ENCODE measurements at places on chromosomes 7 and 10.

DNA sequence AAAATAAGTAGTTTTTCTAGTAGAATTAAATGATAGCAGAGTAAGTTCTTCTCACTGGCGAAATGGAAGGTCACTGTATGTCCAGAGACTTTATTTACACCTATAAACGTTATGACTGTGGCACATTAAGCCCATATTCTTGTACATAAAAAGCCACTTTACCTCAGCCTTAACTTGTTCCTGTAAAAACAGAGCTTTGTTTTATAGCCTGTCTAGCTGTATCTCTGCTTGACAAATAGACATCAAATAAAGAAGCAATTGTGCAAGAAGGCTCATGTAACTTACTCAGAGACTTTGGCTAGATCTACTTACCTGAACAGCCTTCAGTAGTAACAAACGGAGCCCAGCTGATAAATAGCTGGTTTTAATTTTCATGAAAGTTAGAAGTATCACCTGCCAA is 324.1 kb upstream of the BMPER start:
- DNase-seq: no peak

DNA sequence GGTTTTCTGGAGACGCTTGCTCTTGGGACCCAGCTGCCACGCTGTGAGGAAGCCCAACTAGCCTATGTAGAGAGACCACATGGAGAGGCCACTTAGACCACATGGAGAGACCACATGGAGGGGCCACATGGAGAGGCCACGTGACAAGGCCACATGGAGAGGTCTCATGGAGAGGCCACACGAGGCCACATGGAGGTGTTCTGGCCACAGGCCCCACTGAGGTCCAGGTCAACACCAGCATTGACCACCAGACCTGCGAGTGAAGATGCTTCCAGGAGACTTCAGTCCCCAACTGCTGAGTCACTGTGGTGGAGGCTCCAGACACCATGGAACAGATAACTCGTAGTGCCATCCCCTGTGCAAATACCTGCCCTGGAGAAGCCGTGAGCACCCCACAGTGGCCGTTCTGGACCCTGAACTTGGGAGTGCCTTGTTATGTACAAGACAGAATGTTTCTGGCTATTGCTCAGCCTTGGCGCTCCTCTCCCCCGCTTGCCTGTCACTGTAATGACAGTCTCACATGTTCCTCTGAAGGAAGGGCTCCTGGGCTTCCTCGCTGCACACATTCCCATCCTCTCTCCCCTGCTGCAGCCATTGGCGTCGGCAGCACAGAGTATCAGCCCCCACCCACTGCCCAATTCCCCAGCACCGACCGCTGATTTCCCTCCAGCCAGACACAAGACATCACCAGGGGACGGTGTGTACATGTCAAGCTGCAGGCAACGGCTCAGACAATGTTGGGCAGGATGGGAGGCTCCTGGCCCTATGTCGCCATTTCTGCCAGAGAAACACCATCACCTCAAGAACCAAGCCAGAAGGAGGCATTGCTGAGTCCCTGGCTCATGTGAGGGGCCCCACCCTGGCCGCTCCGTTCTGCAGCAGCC is 49.0 kb upstream of the TNRC18 start:
- no peak for DNase-seq

DNA sequence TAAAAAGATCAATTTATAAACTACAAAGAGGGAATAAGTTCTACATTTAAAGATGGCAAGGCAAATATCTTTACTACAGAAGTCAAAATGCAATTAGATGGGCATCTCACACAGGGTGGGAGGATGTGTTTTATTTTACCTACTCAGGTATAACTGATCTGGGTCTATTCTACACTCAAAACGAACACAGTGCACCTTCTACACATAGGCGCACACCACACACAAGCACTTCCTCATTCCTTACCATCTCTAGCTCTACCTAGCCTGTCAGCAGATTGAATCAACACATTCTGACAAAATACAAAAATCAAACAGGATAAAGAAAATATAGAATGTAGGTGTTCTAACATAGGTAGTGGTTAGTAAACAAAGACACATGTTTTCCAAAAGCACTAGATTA is 64.8 kb downstream of the SGCE start:
- DNase-seq: no peak

DNA sequence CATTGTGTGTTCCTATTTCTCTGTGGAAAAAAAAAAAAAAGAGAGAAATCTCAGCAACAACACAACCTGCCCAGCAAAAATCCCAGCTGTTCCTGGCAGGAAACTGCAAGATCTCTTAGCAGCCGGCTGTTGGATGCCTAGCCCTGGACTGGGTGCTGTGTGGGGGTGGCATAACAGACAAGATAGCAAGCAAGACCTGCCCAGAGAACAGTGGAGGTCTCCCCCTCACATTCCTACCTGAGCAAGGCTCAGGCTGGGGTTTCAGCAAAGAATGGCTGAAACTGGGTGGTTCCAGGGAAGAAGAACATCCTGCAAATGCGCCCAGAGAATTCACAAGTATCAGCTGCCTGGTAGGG is 248.8 kb upstream of the ZMIZ1 start:
- DNase-seq: no peak

- DNase-seq: no peak
Observed at GRCh38 chr7:954330-955238, at the start of gene ADAP1. Gene ADAP1 (minus strand): TSS chr7:954680. CDS start chr7:954477, 203 bp downstream.

- DNase-seq: no peak
Observed at GRCh38 chr10:125692601-125693523, 9.9 kb upstream of the TEX36 start.

GRCh38 chr7:51250512-51250911 is 66.1 kb downstream of the COBL start:
- DNase-seq: no peak

- DNase-seq: no peak
Observed at GRCh38 chr10:121572859-121573537, 25.2 kb downstream of the FGFR2 start.

DNA sequence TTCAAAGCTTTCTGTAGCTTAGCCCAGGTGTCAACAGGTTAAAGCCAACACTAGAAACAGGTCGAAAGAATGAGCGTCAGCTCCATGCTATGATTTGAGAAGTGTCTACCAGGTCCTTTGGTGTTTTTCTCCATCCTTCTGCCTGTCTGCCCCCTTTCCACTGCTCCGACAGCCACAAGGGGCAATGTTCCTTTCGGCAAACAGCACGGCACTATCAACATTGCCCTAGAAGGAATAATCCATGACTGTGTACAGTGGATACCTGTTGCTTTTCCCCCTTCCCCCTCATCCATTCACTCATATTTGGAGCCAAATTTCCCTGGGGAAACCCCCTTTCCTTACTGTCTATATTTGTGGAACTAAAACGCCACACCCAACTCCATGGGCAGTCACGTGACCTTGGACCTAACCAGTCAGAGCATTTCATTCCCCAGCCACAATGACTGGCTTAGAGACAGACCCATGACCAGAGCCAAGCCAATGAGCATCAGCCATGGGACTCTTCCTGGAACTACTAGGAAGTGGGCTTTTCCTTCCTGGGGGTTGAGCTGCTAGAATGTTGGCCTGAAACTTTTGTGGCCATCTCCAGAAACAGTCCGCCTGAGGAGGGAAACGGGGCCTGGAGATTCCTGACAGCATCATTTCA is 51.5 kb downstream of the AFAP1L2 start:
- DNase-seq: no peak
